Fibroblast of the conjunctiva (primary cell): ENCODE measurements at places on chromosomes 1 and 21.

- DNase-seq = peak; percentile 43
Measured at GRCh38 chr1:241992734-241993133, 6.2 kb downstream of the MAP1LC3C start.

- DNase-seq = no peak
Measured at GRCh38 chr1:34176830-34177603, at the start of gene C1orf94. Gene C1orf94 (plus strand): TSS chr1:34176907. CDS start chr1:34177790, 883 bp downstream.

DNA sequence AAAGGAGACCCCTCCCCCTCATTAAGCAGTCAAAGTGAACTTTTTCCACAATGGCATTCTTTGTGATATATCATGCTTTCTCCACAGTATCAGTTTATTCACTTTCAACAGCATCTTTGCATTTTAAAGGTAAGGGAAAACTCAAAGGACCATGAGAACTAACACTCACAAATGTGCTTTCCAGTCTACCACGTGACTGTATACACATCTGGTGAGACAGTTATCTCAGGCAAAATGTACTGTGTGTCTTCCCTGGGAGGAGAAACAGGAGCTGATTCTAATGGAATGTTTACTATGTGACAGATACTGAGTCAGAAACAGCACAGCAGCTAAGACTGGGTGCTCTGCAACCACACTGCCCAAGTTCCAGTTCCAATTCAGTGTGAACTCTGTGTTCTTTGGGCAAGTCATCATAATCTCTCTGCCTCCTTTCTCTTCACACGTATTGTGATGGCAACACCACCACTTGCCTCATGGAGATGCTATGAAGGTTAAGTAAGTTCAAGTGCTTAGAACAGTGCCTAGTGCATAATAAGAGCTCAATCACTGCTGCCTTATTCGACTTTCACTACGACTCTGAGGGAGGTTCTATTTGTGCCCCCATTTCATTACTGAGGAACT is 79.0 kb downstream of the SLC45A1 start:
- DNase-seq = peak; percentile 95

DNA sequence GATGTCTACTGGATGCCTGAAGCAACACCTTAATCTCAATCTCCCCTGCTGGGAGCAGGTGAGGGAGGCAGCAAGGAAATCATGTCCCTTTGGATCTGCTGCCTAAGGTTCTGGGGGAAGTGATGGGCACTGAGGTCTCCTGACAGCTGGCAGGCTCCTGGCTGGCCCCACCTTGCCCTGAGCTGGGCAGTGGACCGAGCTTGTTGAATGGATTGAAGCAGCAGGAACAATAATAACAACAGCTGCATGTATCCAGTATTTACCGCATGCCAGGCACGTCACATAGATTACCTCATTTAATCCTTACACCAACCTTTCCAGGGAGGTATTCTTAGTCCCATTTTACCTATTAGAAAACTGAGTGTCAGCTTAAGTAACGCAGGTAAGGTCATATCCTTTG is 133.9 kb downstream of the PLXNA2 start:
- DNase-seq = no peak

DNA sequence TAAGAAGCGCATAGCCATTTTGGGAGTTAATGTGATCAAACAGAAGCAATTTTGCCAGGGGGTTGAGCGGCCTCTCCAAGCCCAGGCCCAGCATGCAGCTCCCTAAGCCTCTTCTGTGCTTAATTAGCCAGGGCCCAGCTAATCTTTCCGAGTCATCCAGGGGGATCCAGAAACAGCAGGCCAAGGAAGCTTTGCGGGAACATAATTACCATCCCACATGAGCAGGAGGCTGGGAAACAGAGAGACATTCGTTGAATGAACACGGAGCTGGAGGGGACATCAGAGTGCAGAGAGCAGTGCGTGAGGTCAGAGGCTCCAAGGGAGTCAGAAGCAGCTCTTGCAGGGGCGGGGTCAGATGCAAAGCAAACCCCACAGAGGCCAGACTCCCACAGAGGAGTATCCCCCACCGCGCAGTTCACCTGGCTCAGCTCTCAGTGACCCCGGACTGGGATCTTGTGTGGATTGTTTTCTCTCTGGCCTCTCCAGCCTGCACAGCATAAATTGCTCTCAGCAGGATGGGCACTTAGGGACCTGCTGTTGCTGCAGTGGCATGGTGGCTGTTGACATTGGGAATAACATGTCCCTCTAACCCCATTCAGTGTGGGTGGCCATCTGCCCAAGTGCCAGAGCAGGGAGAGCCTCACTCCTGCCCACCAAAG is 657.4 kb downstream of the AJAP1 start:
- no peak for DNase-seq

GRCh38 chr1:9590201-9590600 is 1.5 kb downstream of the TMEM201 start:
- no peak for DNase-seq

- DNase-seq = no peak
Measured at GRCh38 chr1:23574265-23574754, 15.0 kb upstream of the ID3 start.

DNA sequence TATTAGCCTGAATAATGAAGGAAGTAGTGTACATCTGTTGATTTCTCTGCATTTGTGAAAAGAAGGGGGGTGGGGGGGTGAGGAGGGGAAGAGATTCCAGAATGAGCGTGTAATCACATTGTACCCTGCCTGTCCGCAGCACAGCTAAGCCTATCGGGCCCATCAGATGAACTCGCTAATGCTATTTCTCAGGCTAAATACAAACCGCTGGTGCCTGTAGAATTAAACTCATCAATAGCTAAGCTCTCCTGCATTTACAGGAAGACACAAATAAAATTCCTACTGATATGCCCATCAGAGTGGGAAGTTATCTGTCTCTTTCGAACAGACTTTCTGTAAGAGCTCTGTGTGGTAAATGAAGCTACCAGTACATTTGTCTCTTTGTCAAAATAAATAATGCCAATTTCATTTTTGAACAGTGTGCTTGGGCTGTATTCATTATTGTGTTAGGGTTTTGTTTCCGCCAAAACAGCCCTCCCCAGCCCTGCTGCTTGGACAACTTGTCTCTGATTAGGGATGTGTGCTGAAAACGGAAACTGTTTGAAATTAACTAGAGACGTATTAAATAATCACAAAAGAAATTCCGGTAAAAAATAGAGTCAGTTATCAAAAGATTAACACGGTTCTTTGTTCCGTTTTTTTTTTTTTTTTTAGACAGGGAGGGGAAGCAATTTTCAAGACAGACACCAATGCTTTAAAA is 305.4 kb downstream of the TTLL7 start:
- no peak for DNase-seq

DNA sequence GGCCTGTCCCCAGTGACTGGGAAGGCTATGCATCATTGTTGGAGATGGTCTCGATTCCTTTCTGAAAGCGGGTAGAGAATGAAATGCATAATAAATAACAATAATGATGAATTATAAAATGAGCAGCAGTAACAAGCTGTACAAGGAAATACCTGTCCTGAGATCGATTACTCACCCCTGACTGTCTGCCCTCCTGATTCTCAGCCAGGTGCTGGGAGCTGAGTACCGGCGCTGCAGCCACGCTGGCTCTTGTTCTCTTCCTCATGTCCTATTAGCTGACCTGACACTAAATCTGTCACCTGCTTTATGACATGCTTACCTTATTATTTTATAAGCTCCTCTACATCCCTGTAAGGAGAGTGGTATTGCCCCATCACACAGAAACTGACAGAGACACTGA is 3.4 kb downstream of the AGPAT3 start:
- no peak for DNase-seq

- no peak for DNase-seq
Measured at GRCh38 chr1:173044656-173045055, 6.1 kb downstream of the TNFSF18 start.

- no peak for DNase-seq
Measured at GRCh38 chr1:206074839-206075238, 21.9 kb downstream of the RHEX start.

GRCh38 chr1:28792644-28793121 is 19.3 kb upstream of the OPRD1 start:
- no peak for DNase-seq

- DNase-seq = no peak
Measured at GRCh38 chr1:6450943-6451373, 15.0 kb downstream of the TNFRSF25 start.
